Stimulated activated CD4-positive, alpha-beta T cell treated with anti-CD3 and anti-CD28 coated beads, TNF-alpha, amount 100 ng/mL, for 4 hours (primary cell): ENCODE measurements at places on chromosomes 2 and 18.

DNA sequence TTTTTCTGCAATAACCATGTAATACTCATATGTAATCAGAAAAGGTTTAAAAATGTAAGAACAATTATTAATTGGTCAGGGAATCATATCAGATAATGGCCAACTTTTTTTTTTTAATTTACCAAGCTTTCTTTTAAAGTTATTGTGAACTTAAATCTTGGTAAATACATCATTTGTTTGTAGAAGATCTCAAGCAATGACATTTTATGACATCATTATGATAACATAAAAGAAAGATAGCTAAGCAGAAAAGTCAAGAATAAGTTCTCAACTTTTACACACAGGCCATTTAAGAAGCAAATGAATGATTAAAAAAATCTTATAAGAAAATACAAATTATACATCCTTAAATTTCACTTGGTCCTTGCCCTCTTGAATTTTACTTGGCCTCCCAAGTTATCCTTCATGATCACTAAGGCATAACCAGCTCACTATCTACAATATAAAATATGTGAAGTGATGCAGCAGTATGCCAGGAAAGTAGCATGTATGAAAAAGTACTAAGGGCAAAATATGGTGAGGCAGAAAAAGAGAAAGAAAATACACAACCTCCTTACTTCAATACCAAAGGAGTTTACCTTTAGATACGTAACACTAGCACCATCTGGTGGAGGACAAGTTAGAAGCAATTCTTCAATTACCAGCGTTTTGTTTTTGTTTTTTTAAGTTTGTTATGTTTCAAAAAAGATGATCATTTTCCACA, 116.6 kb downstream of the SRBD1 start:
- DNase-seq = no peak

DNA sequence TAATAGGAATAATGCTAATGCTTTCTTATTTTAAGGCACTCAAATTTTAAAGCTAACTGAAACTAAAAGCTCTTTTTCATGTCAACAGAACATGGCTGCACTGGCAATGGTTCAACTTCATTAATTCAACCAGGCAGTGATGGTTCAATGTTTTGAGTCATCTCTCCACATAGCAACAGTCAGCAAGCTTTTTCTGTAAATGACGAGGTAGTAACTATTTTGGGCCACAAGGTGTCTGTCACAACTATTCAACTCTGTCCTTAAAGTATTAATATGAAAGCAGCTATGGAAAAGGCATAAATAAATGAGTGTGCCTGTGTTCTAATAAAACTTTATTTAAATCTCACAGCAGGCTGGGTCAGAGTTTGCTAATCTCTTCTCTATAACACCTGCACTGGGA, 1425.6 kb upstream of the PIK3C3 start:
- no peak for DNase-seq

DNA sequence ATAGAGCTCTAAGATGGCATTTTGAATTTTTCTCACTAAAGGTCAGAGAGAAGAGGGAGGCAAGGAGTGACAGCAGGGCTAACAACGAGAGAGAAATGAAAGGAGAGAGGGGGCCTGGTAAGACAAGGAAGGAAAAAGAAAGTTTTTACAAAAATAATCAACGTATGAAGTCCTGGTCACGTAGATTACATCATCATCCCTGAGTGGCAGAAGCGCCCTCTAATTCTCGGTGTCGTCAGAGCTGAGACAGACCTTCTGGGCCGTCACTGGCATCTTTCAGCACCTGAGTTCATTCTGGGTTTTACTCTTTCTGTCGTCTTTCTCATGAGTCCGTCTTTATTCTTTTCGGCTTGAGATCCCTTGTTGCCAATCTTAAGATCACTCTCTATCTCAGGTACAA, 329.8 kb downstream of the ALK start:
- DNase-seq = no peak

GRCh38 chr2:109376796-109377495, 236.8 kb downstream of the SEPTIN10 start:
- no peak for DNase-seq

GRCh38 chr2:7031547-7032245, 114.5 kb downstream of the RNF144A start:
- DNase-seq = peak; percentile 27

DNA sequence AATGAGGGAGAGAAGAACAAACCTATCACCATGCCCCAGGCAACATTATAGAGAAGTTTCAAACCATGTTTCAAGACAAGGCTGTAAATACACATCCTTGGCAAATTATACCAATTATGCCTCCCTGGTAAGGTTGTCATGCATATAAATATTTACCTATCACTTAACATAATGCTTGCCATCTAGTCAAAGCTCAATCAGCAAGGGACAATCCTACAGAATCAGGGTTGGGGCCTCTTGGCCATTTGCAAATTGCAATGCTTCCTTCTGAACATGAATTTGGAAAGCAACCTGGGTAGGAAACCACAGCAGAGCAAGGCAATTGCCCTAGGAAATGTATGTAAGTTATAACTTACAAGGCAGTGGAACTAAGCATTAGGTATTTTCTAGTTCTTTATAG, 907.2 kb upstream of the CDH2 start:
- DNase-seq = no peak
